ENCODE measurements at places on chromosomes 11 and 22. TPM values are rescaled to one million over a fixed set of nuclear protein-coding genes. Genes with fewer than 3 reads are reported as not detected.

Gene HTR3A
- 0.10 TPM for polyA plus RNA-seq

Gene PANX3
- polyA plus RNA-seq: not detected

Gene LARGE2
- 14.5 TPM for polyA plus RNA-seq

Gene GPR83
- polyA plus RNA-seq: 0.21 TPM

DNA sequence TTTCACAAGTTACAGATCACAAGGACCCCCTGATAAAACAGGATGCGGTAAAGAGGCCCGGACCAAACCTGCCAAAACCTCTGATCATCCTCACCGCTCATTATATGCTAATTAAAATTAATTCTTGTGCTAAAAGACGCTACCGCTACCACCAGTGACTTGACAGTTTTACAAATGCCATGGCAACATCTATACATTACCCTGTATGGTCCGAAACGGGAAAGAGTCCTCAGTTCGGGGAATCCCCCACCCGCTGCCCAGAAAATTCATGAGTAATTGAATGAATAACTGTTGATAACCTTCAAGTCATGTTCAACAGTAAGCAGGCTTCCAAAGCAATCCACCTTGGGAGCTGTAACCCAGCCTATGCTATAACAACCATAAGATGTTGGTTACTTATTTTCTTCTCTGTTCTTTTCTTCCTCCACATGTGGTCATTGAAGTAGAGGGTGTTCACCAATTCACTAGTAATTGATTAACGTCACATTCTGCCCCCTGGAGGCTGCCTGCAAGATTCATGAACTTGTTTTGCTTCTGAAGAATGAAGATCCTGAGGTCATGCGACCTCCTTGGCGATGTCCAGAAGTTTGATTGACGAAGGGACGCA lies 20.6 kb downstream of the APOBEC3H start:
- no peak for DNase-seq

Data from right lung (tissue), 10 donors.